ENCODE measurements at places on chromosomes 7 and 10.

- no peak for DNase-seq
These were observed 13.8 kb upstream of the C10orf90 start for GRCh38 chr10:126684171-126684745.

DNA sequence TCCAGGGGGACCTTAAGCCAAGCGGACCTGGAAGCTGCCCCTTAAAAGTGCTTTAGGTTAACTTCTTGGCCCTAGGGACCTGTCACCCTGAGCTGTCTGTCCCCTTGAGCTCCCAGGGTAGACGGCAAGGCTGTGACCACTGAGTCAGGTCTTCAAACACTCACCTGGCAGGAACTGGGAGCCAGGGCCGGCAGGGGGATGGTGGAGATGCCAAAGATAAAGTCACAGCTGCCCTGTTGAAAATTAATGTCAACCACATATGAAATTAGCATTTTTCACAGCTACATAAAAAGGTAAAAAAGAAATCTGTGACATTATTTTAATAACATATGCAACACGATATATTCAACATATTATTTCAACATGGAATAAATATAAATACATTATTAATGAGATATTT, 271.0 kb downstream of the GFRA1 start:
- no peak for DNase-seq

GRCh38 chr10:6409971-6410643, 170.0 kb downstream of the PRKCQ start:
- no peak for DNase-seq

- no peak for DNase-seq
These were observed 151.1 kb downstream of the TMEM26 start for GRCh38 chr10:61302124-61302523.

GRCh38 chr7:142542942-142543341, 206.3 kb upstream of the PRSS1 start:
- DNase-seq = no peak

DNA sequence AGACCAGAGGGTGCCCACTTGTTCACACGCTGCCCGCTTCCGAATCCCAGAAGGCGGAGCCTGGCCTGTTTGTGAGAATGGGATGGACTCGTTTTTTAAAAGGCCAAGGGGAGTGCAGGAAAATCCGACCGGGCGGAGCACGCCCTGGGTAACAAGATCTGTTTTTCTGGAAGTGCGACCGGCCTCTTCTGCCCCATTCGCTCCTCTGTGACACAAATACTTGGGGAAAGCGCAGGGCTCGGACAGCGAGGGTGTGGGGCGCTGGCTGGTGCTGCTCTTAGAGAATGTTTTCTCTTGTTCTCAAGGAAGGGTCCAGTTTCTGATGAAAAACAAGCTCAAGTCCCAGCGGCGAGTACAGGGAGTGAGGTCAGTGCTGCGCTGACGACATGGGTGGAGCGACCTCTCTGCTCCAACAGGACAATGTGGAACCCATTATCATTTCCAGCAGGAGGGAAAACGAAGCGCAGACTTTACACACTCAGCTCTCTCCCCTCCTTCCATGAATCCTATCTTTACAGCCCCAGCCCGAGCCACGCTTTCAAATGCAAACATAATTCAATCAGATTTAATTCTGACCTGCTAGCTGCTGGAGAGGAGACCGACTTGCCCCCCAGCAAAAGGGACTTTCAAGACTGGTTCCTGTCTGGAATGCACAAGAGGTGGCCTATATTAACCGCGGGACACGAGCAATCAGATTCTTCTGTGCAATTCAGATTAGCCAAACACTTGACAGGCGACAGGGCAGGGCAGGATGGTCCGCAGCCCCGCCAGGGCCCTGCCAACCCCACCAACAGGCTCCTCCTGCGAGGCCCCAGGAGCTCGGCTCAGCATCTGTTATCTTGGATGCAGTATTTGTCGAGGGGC, 1.1 kb downstream of the RADIL start:
- no peak for DNase-seq

GRCh38 chr10:130380056-130380455, 243.9 kb downstream of the GLRX3 start:
- DNase-seq = no peak

DNA sequence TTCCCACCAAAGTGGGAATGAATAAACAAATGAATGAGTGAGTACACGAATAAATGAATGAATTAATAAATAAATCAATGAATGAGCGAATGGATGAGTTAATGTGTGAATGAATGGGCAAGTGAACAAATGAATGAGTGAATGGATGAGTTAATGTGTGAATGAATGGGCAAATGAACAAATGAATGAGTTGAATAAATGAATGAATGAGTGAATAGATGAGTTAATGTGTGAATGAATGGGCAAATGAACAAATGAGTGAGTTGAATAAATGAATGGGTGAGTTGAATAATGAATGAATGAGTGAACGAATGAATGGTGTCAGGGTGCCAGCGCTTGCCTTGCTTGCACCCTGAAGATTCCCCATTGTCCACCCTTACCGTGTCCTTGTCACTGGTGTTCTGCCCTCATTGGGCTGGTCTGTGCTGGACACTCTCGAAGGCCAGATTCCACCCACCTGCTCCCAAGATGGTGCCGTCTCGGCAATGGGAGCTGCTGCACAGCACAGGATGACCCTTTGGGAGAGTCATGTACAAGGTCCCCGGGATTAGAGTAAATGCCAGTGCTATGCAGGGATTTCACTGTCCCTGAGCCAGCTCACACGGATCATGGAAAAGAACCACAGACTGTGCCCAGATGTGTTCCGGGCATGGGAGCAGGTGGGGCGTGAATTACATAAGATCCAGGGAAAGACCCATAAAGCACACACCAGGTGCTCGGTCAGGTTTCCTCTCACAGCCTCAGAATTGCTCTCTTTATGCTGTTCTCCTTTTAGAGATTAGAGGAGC, 83.2 kb downstream of the CAMK1D start:
- no peak for DNase-seq

DNA sequence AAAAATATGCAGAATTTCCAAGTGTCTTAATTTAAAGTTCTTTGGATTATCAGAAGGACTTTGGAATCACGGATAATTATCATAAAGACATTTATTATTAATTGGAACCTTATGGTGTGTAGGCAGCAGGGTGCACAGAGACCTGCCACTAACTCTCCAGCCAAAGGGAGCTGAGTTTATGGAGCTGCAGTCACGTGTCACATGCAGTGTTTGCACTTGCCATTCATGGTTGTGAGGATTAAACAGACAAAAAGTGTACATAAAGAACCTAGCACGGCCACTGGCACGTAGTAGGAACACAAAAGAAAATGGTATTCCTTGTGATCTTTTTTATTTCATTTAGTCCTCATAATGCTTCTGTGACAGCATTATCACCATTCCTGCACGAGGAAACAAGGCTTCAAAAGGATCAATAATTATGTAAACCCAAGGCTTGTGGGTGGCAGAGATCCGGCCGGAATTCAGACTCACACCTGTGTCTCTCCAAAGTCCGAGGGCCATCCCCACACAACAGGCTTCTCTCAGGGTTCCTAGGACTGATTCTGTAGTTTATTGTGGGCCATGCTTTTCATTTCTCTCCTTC, 143.9 kb upstream of the STK17A start:
- DNase-seq = no peak

GRCh38 chr10:104323085-104323484, 15.2 kb downstream of the ITPRIP start:
- DNase-seq = no peak

- DNase-seq = no peak
These were observed 35.5 kb downstream of the SEMA3C start for GRCh38 chr7:80883154-80884025.

GRCh38 chr7:86407291-86407690, 236.4 kb upstream of the GRM3 start:
- no peak for DNase-seq

- no peak for DNase-seq
These were observed 186.8 kb downstream of the PARD3 start for GRCh38 chr10:34628174-34628796.

DNA sequence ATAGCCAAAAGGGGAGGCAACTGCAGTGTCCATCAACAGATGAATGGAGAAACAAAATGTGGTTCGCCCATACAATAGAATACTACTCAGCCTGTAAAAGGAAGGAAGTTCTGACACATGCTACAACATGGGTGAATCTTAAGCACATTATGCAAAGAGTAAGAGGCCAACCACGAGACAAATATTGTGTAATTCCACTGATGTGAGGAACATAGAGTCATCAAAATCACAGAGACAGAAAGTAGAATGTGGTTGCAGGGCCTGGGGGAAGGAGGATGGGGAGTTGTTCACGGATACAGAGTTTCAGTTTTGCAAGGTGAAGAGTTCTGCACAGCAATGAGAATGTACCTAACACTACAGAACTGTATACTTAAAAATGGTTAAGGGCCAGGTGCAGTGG, 13.7 kb upstream of the C10orf71 start:
- no peak for DNase-seq

- DNase-seq = no peak
These were observed 42.4 kb downstream of the CABCOCO1 start for GRCh38 chr10:61705022-61705613.

DNA sequence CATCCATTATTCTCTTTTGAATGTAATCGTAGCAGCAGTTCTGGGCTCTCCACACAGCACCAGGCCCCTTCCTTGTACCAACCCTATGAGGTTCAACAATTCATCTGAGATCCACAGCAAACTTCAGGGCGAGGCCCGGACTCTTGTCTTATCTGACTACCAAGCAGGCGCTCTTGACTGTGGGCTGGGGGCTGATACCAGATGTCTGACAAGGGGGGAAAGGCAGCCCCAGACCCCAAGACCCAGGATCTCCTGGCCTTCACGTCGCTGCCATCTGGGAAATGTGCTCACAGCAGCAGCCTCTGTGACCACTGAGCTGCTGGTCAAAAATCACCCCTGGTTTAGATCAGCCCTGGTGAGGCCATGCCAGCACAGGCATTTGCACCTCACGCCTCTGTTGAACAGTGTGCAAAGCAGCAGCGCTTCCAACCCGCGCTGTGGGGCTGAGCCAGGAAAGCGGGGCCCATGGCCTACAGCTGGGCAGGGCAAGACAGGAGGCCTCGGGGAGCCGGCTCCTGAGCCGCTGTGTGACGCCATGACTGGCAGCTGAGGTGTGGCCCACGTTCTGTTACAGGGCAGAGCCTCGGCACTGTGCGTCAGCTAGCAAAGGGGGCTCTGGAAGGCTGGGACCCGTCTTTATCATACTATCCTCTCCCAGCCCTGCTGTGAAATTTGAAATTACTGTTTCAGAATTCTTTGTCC, 143.9 kb downstream of the PAXIP1 start:
- no peak for DNase-seq

GRCh38 chr10:131242007-131242406, 69.5 kb downstream of the TCERG1L start:
- DNase-seq = peak; percentile 2

- no peak for DNase-seq
These were observed 5.3 kb downstream of the STOX1 start for GRCh38 chr10:68832601-68833000.

GRCh38 chr10:80168162-80168511, 35.6 kb downstream of the PLAC9 start:
- DNase-seq = no peak

GRCh38 chr10:42790835-42791234, 8.2 kb downstream of the BMS1 start:
- no peak for DNase-seq

DNA sequence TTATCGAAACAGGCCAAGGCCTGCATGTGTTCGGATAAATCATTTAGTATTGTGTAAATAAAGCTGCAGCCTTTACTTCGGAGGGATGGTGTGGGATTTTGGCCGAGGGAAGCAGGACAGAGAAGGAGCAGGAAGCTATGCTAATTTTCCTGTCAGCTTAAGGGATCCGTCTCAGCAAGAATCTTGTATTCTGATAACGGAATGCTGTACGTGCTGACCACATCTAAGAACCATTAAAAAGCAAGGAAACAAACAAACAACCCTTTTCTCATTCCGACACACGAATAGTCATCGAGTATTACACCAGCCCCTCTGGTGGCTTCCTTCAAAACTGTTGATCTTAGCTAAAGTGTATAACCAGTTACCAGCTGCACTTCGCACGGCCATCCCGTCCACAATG, 133.2 kb upstream of the TCF7L2 start:
- DNase-seq = no peak

DNA sequence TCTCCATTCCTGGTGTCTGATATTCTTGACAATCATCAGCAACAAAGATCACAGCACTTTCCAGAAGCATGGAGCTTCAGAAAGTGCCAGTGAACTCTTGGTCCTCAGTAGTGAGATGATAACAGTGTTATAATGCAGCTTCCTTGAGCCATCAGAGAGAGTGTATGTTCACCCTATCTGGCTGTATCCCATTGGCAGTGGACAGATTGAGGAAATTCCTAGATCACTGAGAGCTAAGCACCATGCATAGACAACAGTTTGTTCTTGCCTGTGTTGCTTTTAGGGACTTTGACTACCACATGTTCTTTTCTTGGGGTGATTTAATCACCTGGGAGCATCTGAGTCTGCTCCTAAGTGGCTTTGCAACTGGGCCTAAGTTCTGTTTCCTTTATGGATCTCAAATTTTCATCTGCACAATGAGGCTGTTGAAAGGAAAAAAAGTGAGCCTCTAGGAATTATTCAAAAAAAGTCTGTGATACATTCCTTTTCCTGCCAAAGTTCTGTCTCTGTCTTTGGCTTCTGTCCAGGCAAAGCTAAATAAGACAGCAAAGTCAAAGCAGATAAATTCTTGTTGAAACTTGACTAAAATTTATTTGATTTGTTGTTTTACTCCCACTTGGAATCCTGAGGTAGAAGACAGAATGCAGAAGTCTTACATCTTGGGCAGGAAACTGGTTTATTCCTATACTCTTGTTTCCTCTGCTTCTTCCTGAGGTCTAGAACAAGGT, 14.5 kb upstream of the ZNF282 start:
- DNase-seq = no peak

DNA sequence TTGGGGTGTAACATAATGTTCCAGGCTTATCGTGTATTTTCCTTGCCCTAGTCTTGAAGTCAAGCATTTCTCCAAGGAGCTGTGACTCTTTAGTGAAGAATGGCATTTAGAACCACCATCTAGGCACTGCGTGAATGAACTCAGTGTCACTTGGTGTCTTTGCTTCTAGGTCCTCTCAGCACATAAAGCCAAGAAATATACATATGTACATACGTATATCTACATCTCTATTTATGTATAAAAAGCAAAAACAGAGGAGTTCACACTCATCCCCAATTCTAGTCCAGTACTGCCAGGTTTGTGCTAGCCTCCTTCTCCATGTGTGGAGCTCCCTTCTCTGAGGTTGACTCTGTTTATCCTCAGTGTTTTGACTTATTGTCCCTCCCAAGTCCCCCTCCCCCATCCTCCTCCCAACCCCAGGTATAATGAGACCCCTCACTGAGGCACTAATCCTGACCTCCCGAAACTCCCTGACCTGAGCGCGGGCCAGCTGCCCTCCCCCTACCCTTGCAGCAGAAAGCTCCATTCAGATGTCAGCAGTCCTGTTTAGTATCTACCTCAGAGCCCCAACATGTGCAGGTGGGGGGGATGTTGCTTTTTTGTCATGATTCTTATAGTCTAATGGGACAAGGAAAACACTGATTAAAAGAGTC, 61.5 kb downstream of the GDI2 start:
- no peak for DNase-seq

GRCh38 chr10:104897696-104898095, 256.6 kb downstream of the SORCS3 start:
- DNase-seq = no peak

All from NCI-H1048 (cell line).